ENCODE measurements at places on chromosomes 4 and X.
A peak's percentile ranks its signal among the peaks of the same experiment; 100 is the strongest.

GRCh38 chr4:137661693-137662092 lies 129.4 kb upstream of the PCDH18 start:
- DNase-seq, result no peak

GRCh38 chr4:146916479-146917076 lies 29.1 kb downstream of the TTC29 start:
- no peak for DNase-seq

DNA sequence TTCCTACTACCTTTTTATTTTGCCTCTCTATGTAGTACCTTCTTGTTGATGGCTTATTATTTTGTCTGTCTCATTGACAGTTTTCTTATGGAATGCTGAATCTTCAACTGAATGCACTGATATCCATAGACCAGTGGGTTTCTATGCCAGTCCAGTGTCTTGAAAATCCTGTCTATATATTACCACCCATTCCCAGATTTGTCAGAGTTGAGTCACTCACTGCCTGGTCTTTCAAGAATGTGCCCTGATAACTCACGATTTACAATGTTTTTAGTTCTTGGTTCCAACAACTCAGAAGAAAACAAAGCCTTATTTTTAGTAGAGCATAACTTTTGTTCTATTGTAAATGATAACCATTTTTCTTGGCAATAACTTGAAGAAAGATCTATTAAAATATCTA lies 606.0 kb upstream of the PITX2 start:
- no peak for DNase-seq

DNA sequence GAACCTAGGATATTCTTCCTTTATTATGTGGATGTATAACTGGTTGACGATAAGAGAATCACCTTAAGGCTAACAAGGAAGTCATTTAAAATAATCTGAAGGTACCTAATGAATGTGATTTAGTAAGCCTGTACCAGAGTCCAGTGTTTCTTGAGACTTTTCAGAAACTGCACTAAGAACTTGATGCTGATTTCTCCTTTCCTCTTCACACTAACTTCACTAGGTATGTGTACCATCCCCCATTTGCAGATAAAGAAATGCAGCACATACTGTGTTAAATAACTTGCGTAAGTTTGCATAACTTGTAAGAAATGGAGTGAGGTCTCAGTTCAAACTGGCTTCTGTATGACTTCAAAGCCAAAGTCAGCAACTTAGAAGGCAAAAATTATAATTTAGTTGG lies 63.3 kb downstream of the ELOVL6 start:
- DNase-seq, result no peak

DNA sequence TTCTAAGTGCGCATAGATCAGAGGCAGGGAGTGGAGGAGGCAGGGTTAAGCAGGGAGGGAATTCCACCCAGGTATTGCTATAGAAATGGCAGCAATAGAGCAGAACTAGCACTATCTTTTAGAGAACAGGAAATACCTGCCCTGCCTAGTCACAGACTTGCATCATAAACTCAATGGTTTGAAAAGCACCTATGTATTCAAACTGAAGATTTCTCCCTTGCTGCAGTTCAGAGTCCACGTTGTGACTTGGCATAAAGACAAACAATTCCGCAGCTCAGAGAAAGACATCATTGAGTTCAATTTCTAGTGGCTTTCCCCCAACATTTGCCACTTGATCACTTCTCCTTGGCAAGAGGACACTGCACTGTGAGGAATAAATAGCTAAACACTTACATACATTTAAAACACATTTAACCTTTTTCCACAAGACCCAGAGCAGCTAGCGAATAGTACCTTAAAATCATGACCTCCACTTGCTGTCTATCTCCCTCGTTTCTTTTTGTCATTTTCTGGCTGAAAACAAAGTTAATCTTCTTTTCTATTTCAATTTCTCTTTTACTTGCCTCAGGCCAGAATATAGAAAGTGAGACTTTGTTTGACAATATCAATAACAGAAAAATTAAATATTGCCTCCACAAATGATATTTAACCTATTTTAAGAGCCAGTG lies 42.4 kb downstream of the SLC7A11 start:
- DNase-seq, result no peak

DNA sequence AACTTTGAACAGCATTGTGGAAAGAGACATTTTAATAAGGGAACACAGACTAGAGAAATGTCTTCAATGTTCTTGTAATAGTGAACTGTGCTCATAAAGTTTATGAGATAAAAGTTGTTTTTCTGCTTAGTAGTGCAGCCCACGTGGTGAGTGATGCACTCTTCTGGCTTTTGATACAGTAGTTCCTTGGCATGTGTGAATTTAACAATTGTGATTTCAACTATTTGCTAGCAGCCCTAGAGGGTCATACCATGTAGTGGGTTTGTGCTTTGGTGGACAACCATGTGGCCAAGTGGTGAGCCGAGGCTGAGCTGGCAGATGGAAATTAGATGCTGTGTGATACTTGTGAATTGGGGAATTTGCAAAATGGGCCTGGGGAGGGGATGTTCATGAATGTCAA lies 116.2 kb upstream of the SLC4A4 start:
- DNase-seq, result no peak

DNA sequence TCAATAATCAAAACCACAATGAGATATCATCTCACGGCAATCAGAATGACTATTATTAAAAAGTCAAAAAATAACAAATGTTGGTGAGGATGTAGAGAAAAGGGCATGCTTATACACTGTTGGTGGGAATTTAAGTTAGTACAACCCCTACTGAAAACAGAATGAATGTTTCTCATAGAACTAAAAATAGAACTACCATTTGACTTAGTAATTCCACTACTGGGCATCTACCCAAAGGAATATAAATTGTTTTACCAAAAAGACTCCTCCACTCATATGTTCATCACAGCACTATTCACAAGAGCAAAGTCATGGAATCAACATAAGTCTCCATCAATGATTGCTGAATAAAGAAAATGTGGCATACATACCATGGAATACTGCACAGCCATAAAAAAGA lies 278.1 kb upstream of the ARSJ start:
- DNase-seq, result no peak

- peak; percentile 44 for DNase-seq
Measured at GRCh38 chr4:152536545-152537182, 772 bp upstream of the FBXW7 start.
